Ascending aorta (tissue), 2 donors: ENCODE measurements at places on chromosomes 13 and 19. TPM values are rescaled to one million over a fixed set of nuclear protein-coding genes. Genes with fewer than 3 reads are reported as not detected.
A peak's percentile ranks its signal among the peaks of the same experiment; 100 is the strongest.

DNA sequence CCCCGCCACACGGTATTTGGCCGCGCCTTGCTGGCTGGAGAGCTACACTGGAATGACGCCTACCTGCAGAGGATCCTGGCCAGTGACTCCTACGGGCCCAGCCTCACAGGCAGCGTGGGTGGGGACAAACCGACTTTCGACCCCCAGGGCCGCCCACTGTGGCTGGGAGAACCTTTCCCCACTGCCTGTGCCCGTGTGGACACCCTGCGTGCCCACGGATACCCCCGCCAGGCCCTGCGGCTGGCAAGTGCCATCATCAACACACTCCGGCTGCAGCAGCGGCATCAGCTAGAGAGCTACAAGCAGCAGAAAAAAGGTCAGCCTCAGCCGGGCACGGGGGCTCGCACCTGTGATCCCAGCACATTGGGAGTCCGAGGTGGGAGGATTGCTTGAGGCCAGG lies 19.3 kb downstream of the ZSWIM4 start:
- no peaks in the 10 kb centered on the region for H3K4me1 ChIP-seq
- no peak for DNase-seq
- no peak overlapping the region for H3K27ac ChIP-seq
- H3K4me3 ChIP-seq: no peak overlapping the region

Gene PRTN3
- total RNA-seq: not detected

DNA sequence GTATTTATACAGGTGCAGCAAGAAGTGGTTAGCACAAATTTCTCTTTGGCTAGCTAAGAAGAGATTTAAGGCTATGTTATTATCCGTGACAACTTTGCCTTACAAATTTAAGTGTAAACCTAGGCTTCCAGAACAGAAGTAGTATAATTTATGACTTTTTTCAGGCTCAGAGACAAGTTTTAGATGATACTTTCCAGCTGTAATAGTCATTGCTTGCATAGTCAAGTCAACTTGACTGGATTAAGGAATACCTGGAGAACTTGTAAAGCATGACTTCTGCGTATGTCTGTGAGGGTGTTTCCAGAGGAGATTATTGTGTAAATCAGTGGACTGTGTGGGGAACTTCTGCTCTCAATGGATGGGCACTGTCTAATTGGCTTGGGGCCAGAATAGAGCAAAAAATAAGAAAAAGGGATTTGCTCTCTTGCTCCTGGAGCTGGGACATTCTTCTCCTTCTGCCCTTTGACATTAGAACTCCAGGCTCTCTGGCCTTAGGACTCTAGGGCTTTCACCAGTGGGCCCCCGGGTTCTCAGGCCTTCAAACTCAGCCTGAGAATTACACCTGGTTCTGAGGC lies 33.0 kb downstream of the CYSLTR2 start:
- no peaks in the 10 kb centered on the region for H3K36me3 ChIP-seq
- H3K27me3 ChIP-seq: no peaks in the 10 kb centered on the region
- DNase-seq: no peak
- no peaks in the 10 kb centered on the region for H3K4me1 ChIP-seq

DNA sequence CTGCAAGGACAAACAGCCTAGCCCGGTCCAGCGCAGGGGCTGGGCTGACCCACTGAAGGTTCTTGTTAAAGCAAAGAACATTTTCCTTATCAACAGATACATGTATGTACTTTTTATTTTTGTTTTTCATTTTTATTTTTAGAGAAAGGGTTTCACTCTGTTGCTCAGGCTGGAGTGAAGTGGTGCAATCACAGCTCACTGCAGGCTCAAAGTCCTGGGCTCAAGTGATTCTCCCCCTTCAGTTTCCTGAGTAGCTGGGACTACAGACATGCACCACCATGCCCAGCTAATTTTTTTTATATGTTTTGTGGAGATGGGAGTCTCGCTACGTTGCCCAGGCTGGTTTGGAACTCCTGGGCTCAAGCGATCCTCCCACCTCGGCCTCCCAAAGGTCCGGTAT lies 47.9 kb downstream of the CEBPG start:
- no peaks in the 10 kb centered on the region for H3K36me3 ChIP-seq
- H3K4me1 ChIP-seq: no peaks in the 10 kb centered on the region
- DNase-seq: no peak
- H3K27me3 ChIP-seq: no peaks in the 10 kb centered on the region

DNA sequence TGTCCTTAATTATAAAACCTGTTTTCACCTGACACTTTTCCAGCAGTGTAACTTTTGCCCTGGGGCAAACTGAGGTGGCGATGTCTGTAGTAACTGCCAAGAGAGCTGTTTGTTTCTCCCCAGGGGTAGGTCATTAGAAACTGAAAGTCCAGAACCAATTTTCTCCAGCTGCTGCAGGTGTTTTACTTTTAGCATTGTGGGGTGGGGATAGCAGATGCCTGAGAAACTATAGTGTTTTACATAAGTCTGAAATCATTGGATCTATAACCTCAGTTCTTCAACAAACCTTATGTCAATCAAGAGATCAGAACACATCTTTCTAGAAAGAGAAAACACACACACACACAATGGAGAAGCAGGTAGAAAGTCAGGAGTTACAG lies 92.7 kb downstream of the LHFPL6 start:
- DNase-seq: no peak
- H3K36me3 ChIP-seq: no peaks in the 10 kb centered on the region
- H3K4me3 ChIP-seq: no peak overlapping the region
- no peaks in the 10 kb centered on the region for H3K4me1 ChIP-seq

GRCh38 chr13:102680133-102680717 lies 14.6 kb downstream of the METTL21C start:
- no peaks in the 10 kb centered on the region for H3K4me1 ChIP-seq
- no peak overlapping the region for H3K4me3 ChIP-seq

DNA sequence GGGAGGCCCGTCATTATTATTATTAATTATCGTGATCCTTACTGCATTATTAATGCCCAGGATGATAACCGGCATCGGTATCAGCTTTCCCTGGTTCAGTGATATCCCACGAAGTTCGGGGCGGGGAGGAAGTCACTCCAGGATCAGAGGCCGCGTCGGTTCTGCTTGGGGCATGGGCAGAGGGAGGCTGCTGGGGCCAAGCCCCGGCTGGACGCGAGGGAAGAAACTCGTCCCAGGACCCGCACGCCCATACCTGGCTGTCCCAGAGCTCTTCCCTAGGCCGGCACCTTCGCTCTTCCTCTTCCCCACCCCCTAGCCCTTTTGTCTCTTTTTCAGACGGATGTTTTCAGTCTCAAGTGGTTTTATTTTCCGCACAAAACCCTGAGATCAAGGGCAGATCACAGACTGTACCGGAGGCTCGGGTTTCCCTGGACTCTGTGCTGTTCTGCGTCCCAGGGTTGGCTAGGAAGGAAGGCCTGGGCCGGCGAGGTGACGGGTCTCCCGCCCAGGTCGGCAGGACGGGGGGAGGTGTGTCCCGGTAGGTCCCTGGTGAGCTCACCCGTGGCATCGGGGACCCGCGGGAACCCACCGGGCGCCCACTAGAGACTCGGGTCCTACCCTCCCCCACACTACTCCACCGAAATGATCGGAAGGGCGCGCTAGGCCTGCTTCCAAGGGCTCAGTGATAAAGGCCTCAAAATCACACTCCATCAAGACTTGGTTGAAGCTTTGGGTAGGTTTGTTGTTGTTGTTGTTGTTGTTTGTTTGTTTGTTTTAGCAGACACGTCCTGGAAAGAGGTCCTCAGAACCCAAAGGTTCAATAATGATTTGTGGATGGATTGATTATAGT lies 7.9 kb downstream of the ZIC2 start:
- peak; percentile 62 for DNase-seq
- H3K4me1 ChIP-seq: no peaks in the 10 kb centered on the region
- H3K27me3 ChIP-seq: peaks cover 61% of the 10 kb centered on the region
- H3K36me3 ChIP-seq: no peaks in the 10 kb centered on the region

DNA sequence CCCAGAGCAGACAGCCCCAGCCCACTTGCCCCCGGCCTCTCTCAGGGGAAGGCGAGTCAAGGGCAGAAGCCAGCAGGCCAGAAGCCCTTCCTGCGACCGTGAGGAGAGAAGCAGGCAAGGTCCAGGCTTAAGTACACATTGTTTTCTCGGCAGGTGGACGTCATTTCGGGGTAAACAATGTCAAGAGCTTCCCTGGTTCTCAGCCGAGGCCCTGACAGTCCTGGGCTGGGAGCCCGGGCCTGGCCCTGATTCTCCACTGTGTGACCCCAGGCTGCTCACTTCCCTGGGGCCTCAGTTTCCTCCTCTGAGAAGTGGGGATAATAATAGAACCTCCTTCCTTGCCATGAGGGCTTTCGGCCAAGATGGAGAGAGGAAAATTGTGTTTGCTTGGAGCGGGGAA lies 19.4 kb downstream of the PLVAP start:
- no peak for DNase-seq
- no peak overlapping the region for H3K4me3 ChIP-seq
- no peaks in the 10 kb centered on the region for H3K27me3 ChIP-seq
- H3K36me3 ChIP-seq: no peaks in the 10 kb centered on the region

- DNase-seq: no peak
- no peaks in the 10 kb centered on the region for H3K36me3 ChIP-seq
- peak within 1 kb of the TSS; percentile 54 for H3K4me3 ChIP-seq
- H3K4me1 ChIP-seq: no peaks in the 10 kb centered on the region
- H3K27ac ChIP-seq: no peak within 1 kb of the TSS
These were observed at the start of gene SLC15A1 for GRCh38 chr13:98752467-98753290. Gene SLC15A1, minus strand, starts transcription at chr13:98752672. Its CDS starts 74 bp downstream, at chr13:98752598.
